ENCODE measurements at places on chromosomes 1 and 21.

DNA sequence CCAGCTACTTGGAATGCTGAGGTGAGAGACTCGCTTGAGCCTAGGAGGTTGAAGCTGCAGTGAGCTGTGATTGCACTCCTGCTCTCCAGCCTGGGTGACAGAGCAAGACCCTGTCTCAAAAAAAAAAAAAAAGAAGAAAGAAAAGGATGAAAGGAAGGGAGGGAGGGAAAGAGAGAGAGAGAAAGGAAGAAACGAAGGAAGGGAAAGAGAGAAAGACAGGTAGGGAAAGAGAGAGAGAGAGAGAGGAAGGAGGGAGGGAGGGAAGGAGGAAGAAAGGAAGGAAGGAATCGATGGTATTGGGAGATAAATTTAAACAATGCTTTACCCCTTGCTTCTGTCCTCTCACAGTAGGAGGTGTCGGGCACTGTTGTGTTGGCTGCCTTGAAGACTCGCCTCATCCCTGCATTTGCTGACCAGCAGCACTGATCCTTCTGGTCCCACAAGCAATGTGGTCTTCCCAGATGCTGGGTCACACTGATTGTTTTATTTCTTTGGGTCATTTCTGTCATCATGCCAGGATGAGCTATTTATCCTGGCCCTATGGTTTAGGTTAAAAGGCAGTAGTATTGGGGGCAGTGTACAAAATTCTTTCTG lies 30.9 kb downstream of the GPR137B start:
- DNase-seq = no peak

- no peak for DNase-seq
Measured at GRCh38 chr1:197786280-197786679, 11.0 kb upstream of the DENND1B start.

GRCh38 chr1:13981142-13981541 lies 281.2 kb downstream of the PRDM2 start:
- no peak for DNase-seq

DNA sequence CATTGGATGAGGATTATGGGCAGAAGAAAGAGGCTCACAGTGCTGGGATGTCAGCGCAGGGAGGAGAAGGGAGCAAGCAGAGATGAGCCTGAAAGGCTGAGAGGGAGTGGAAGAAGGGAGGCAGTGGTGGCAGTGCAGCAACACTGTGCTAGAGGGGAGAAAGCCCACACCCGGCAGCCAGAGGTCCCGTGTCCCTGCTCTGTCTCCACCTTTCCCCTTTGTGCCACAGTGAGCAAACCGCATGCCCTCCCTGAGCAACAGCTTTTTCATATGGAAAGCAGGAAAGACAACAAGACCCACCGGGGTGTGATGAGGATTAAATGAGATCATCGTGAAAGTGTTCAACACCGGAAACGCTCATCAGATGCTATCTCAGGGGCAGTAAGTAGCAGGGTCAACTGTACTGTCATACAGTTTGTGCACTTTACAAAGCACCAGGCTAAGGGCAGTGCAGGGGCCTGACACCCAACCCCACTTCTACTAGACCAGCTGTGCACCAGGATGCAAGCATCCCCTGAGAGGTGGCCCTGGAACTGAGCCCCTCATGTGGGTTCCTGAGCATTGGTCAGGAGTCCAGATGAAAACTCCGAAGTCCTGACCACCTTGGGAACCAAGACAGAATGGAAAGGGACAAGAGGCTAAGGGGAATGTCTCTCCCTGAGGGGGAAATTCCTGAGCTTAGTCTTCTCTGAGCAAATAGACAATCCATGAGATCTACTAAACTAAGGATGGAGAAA lies 9.1 kb downstream of the NHLH1 start:
- DNase-seq = peak; percentile 42

Measured in G401 (cell line).